ENCODE measurements at places on chromosomes 12 and 14.

GRCh38 chr12:1279050-1279449, 288.0 kb downstream of the ERC1 start:
- DNase-seq, result no peak

- peak; percentile 93 for DNase-seq
Measured at GRCh38 chr14:65333943-65334687, 78.4 kb upstream of the FUT8 start.

GRCh38 chr12:32765906-32766305, 10.2 kb upstream of the YARS2 start:
- DNase-seq, result no peak

DNA sequence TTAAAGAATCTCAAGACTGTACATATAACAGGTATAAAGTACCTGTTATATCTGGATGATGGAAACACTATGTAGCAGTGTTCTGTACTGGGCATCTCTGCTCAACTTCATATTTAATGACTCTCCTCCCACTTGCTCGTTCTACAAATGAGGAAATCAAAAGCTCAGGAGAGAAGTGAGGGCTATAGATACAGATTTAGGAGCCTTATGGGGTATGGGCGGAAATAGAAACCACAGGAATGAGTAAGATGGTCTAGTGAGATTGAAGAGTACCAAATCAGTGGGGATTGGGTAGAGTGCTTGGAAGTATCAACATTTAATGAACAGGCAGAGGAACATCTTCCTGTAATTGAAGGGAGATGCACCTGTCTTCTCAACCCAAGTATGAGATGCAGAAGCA, 23.8 kb upstream of the POLR3B start:
- no peak for DNase-seq

- peak; percentile 84 for DNase-seq
Measured at GRCh38 chr14:85731186-85731585, 201.2 kb downstream of the FLRT2 start.

Data from AG10803 (cell line).